Progenitor cell of endocrine pancreas (in vitro differentiated cells): ENCODE measurements at places on chromosomes 13 and 19.
A peak's percentile ranks its signal among the peaks of the same experiment; 100 is the strongest.

GRCh38 chr13:40306817-40307216 is 359.6 kb downstream of the FOXO1 start:
- DNase-seq, result no peak

DNA sequence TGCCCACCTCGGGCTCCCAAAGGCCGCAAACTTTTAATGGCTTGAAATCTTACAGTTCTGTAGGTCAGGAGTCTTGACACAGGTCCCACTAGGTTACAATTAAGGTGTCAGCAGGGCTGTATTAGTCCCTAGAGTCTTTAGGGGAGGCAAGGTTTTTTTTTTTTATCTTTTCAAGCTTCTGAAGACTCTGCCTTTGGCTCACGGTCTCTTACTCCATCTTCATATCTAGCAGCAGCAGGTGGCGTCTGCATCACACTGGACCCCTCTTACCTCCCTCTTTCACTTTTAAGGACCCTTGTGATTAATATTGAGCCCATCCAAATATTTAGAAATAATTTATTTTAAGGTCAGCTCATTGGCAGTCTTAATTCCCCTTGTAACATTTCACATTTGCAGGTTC is 11.6 kb downstream of the MIR17HG start:
- no peak for DNase-seq

DNA sequence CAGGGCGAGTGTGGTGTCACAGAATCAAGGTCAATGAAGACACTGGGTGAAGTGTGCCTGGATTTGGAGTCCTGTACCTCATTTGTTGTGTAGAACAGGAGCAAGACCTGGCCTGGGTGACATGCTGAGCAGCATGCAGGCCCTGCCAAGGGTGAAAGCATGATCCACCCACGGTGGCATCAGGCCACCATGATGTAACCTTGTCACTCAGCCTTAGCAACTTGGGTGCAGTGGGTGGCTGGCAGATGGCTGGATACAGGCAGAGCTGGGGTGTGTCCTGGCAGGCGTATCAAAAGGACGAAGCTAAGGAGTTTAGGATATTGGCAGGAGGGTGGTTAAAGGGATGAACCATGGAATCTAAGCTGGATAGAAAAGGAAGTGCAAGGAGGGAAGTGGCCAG is 10.3 kb downstream of the THSD1 start:
- DNase-seq, result no peak

GRCh38 chr13:110780422-110780821 is 66.9 kb downstream of the ING1 start:
- no peak for DNase-seq

DNA sequence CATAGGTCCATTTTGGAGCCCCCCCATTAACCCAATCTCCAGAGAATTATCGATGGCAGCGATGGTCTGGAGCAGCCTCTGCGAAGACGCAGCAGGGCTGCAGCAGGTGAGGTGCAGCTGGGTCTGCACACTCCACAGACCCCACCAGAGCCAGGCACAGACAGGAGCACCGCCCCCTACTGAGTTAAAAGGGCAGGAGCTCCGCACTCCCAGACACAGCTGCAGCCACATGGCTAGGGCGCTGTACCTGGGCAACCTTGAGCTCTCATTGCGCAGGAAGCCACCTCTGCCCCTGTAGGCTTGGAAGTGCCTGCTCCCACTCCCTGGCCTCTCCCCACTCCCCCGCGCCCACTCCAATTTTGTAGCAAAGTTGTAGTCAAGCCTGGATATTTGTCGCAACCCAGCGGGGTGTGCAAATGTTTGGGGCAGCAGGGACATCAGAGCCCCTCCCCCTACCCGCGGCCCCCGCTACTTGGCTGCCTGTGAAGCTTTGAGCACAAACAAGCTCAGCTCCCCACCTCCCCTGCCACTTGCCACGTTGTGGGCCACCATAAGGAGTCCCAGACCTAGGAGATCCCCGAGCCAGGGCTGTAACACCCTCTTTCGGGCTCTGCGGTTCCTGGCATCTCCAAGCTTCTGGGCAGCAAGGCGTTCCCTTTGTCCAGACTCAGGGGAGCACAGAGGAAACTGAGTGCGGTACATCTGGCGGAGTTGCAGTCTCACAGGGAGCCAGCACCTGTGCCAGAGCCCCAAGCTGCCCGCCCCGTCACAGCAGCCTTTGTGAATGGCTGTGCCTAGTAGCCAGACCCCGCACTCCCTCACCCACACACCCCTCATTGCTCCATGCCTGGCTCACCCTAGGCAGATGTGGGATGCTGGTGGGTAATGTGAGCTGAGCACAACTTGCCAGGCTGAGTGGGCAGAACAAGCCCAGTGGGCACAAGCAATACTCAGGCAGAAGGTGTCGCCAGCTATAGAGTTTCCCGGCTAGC is 949.7 kb upstream of the SLITRK1 start:
- DNase-seq, result no peak

GRCh38 chr13:20823071-20823470 is 49.3 kb upstream of the EEF1AKMT1 start:
- no peak for DNase-seq

DNA sequence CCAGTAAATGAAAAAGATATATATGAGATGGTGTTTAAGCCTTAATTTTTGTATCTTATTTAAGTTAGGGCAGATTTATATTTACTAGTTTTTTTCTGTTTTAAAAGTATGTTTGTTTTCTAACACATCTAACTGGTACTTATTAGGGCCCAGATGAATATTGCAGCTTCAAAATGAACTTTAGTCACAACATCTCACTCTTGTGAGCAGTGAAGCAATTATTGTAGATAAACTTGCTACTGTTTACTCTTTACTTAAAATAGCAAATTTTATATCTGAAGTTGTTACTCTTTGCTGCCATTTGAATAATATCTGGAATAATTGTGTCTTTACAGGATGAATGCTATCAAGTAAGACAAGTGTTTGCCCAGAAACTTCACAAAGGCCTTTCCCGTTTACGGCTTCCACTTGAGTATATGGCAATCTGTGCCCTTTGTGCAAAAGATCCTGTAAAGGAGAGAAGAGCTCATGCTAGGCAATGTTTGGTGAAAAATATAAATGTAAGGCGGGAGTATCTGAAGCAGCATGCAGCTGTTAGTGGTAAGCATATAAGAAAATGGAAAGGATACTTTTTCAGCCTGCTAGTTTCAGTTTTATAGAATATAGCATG is 166.8 kb downstream of the PDS5B start:
- no peak for DNase-seq

DNA sequence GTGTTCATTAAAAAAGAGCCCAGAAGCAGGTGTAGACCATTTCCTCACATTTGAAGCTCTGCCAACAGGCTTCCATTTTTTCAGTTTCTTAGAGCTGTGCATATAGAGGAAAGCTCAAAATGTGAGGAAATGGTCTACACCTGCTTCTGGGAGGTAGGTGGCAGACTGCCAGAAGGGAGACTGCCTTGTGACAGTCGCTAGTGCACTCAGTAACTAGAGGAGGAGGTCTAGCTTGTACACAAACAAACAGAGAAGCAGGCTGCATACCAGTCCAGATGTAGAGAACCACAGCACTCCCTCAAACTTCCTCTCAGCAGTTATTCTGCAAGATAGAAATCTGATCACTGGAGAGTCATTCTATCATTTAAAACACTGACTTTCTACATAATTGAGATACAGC is 800.2 kb downstream of the EFNB2 start:
- DNase-seq, result no peak

- DNase-seq, result no peak
These were observed 231.5 kb downstream of the FGF14 start for GRCh38 chr13:102170305-102170704.

GRCh38 chr13:43676320-43676719 is 110.5 kb downstream of the ENOX1 start:
- no peak for DNase-seq

DNA sequence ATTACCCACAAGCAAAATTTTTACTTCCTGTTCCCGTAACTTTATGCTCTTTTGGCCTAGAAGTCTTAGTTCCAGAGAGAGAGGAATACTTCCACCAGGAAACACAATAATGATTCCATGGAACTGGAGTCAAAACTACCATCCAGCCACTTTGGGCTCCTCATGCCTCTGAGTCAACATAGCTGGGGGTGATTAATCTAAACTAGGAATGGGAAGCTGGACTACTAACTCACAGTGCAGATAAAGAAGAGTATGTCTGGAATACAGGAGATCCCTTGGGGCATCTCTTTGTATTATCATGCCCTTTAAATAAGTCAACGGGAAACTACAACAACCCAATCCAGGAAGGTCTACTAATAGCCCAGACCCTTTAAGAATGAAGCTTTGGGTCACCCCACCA is 8.9 kb upstream of the ELF1 start:
- DNase-seq, result no peak

- DNase-seq, result peak; percentile 89
These were observed at the start of gene SPINT2 for GRCh38 chr19:38264486-38265212. SPINT2 (plus strand) TSS chr19:38264573; CDS start chr19:38264893, 320 bp downstream.

- no peak for DNase-seq
These were observed 2.8 kb downstream of the FZR1 start for GRCh38 chr19:3508771-3509535.

DNA sequence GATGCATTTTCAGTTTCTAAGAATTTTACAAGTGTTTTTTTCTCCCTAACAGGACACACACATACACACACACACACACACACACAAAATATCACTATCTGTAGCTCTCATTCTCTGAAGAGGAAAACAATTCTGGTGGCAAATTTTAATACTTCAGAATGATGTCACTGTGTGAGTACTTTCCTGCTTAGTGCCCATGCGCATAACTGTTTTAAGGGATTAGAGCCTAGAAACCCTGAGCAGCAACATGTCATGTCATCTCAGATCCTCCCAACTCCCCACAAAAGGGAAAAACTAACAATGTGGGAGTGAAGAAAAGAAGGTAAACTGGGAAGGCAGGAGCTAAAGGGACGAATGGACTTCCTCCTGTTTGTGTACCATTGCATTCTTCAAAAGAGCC is 401.2 kb downstream of the SPRY2 start:
- DNase-seq, result no peak

- no peak for DNase-seq
These were observed 754.5 kb downstream of the DIAPH3 start for GRCh38 chr13:59409211-59409610.

DNA sequence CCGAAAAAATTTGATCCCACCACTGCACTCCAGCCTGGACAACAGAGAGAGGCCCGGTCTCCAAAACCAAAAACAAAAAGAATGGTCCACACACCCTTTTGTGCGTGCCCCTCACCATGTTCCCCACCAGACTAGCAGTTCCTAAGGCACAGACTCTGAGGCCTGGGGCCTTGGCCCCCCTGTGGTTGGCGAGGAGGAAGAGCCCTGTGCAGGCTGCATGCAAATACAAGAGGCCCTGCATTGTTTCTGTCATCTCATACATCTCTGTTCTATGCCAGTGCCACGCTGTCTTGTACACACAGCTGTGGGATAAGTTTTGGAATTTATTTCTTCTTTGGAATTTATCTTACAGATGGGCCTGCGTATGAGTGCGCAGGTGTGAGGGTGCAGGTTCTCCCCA is 4.7 kb upstream of the YJEFN3 start:
- no peak for DNase-seq

DNA sequence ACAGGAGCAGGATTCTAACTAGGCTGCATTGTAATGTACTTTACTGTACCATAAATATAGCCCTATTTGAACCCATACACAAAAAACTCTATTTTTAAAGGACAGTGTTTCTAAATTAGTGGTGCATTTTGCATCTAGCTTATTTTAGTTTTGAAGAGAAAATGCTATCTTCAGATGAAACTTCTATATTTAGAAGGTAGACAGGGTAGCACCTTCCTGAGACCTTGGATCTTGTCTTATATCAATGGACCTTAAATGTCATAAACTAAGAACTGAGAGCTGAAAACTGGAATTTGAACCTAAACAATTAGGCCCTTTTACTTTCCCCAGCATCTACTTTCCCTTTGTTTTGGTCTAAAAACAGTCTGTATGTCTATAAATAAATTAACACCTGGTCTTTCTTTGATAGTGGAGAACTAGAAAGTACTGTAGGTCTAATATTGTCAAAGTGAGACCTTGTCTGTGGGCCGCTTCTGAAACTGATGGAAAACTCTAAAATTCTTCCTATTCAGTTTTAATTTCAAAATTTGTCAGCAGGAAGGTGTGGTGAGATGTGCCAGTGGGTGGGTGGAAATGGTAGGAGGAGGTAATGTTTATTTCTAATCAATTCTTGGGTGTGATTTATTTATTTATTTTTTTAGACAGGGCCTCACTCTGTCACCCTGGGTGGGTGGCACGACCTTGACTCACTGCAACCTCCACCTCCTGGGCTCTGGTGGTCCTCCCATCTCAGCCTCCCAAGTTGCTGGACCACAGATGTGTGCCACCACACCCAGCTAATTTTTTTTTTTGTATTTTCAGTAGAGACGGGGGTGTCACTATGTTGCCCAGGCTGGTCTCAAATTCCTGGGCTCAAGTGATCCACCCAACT is 10.1 kb downstream of the COG3 start:
- no peak for DNase-seq

- DNase-seq, result no peak
These were observed 525.6 kb downstream of the DCT start for GRCh38 chr13:93953841-93954240.

DNA sequence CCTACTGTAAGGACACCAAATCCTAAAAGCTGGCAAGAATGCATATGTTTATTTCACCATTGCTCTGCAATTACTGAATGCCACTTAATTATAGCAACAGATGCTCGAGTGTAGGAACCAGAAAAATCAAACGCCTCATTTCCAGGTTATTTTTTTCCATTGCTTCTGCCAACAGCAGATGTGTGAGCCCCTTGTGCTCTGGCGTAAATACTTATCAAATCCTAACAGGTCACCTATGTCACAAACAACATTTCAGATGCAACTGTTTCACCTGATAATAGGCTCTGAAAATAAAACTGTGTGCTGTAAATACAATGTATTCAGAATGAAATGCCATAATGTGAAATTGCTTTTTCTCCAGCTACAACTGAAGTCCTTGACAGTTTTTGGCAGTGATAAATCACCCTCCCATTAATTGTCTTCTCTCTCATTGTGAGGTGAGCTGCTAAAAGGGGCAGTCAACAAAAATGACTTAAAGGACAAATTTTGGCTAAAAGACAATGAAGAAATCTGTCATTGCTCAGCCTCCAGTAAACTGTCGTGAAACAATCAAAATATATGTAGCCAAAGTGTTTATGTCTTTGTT is 344.0 kb downstream of the DACH1 start:
- no peak for DNase-seq

DNA sequence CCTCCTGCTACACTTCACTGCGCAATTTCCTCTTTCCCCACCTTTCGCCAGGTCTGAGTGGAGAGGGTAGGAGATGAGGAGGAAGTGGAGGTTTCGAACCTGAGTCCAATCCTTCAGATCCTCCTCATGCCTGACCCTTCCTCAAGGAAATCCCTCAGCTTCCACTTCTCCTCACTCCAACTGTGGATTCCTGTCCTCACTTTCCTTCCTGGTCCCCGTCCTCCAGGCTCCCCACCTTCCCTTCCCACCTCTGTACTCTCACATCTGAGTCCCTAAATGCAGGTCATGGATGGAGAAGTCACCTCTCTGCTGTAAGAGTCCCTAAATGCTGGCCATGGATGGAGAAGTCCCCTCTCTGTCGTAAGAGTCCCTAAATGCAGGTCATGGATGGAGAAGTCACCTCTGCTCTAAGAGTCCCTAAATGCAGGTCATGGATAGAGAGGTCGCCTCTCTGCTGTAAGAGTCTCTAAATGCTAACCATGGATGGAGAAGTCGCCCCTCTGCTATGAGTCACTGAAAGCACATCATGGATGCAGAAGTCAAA is 3.1 kb downstream of the TMEM86B start:
- DNase-seq, result no peak
